ENCODE measurements at places on chromosomes 2 and 18. TPM values are rescaled to one million over a fixed set of nuclear protein-coding genes. Genes with fewer than 3 reads are reported as not detected.

Gene DYTN
- not detected for total RNA-seq

Gene RAX
- not detected for total RNA-seq

Gene ABCG8
- total RNA-seq: not detected

Gene TPGS2
- 86.2 TPM for total RNA-seq

Gene RAD51AP2
- not detected for total RNA-seq

Gene CYP26B1
- 12.9 TPM for total RNA-seq

Gene SFT2D3
- 4.4 TPM for total RNA-seq

Gene CYP27C1
- total RNA-seq: 5.3 TPM

Gene SERPINB4
- 0.16 TPM for total RNA-seq

Gene RMC1
- 15.0 TPM for total RNA-seq

Gene IFT172
- 10.2 TPM for total RNA-seq

Gene CCDC68
- 5.8 TPM for total RNA-seq

Gene DSG1
- not detected for total RNA-seq

Gene NFATC1
- total RNA-seq: 6.0 TPM

Gene EIF2B4
- 59.1 TPM for total RNA-seq

Gene TEKT4
- not detected for total RNA-seq

Gene PRKAG3
- not detected for total RNA-seq

Gene HOXD10
- 7.5 TPM for total RNA-seq

Gene COL3A1
- 0.25 TPM for total RNA-seq

Gene RELCH
- total RNA-seq: 14.7 TPM

Gene UGT1A10
- 0.26 TPM for total RNA-seq

Gene AQP4
- total RNA-seq: not detected

Gene PSMD14
- 105 TPM for total RNA-seq

Gene NEB
- total RNA-seq: 0.18 TPM

Gene RMDN2
- 4.9 TPM for total RNA-seq

Gene IL36RN
- total RNA-seq: 0.13 TPM

Gene FOXI3
- not detected for total RNA-seq

Gene ELOA2
- not detected for total RNA-seq

Gene DUSP19
- 0.41 TPM for total RNA-seq

Gene ANKRD30BL
- not detected for total RNA-seq

Gene SLC9A4
- not detected for total RNA-seq

Gene CYTIP
- not detected for total RNA-seq

Gene DNAH6
- 0.06 TPM for total RNA-seq

Gene PNKD
- 67.0 TPM for total RNA-seq

Gene NYAP2
- total RNA-seq: 0.02 TPM

Gene MEP1B
- 0.15 TPM for total RNA-seq
